ENCODE measurements at places on chromosomes 5 and 9.

DNA sequence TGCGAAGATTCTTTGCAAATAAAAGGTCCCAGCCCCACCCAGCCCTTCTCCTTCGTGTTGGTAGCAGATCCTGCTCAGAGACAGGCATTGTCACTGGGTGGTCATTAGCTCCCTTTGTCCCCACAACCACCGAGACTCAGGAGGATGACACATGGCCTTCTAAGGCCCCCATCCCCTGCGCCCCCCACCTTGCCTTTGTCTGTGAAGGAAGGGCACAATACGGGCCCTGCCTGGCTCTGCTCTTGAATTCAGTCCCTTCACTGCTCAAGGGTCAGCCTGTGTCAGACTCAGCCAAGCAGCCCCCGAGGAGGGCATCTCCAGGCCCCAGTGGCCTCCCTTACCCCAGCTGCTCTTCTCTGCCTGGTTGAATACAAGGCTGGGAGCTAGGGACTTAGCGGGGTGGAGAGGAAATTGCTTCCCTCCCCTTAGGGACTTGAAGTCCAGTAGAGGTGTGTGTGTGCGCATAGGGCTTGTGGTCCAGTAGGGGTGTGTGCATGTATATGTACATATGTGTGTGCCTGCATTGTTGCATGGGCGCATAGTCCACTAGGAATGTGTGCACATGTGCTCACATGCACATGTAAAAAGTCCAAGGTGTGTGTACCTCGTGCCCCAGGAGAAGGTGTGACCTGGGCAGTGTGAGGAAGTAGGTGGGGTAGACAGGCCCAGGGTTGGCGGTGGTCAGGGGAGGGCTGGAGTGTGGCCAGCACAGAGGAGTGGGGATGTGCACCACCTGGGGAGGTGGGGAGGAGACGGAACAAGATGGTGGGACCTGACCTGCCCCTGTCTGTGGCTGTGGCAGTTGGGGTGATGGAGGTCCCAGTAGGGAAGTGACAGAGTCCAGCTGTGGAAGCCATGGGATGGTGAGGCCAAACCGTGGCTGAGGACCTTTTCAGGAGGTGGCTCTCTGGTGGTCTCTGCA, 59.1 kb downstream of the PHF2 start:
- DNase-seq = peak; percentile 15

GRCh38 chr5:68319706-68320412, 104.3 kb downstream of the PIK3R1 start:
- DNase-seq = no peak

GRCh38 chr5:10337107-10337506, 16.4 kb upstream of the MARCHF6 start:
- no peak for DNase-seq

- DNase-seq = peak; percentile 82
Observed at GRCh38 chr9:93304574-93305496, 120.9 kb downstream of the WNK2 start.

DNA sequence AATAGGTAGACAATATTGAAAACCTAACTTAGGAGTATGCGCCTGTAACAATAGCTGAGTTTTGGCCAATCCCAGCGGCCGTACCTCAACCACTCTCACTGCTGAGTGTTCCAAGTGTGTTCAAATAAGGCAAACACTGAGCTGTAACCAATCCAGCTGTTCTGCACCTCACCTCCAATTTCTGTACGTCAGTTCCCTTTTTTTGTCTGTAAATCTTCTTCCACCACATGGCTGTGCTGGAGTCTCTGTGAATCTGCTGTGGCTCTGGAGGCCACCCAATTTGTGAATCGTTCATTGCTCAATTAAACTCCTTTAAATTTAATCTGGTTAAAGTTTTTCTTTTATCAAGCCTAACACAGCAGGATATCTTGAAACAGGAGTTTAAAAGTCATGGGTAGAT, 116.3 kb downstream of the SLC28A3 start:
- no peak for DNase-seq

- no peak for DNase-seq
Observed at GRCh38 chr9:18343784-18344183, 130.2 kb upstream of the ADAMTSL1 start.

- DNase-seq = peak; percentile 69
Observed at GRCh38 chr5:111134087-111134486, 41.9 kb downstream of the WDR36 start.

DNA sequence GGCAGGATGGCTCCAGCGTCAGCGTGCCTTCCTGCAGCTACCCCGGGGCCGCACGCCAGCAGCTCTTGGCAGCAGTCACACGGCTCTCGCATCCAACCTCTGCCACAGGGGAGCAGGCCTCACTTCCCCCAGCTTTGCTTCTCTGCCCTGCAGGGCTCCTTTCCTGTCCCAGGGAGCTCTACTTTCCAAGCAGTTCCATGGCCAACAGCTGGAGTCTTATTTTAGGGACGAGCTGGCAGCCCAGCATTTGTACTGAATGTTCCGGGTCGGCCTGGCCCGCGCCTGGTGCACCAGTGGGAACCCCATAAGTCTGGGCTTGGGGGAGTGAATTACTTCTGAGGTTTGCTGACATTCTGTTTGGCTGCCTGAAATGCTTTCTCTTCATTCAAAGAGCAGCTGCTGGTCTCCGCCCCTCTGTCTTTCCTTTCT, 34.6 kb downstream of the GADD45G start:
- no peak for DNase-seq

GRCh38 chr5:110736753-110737152, 2.1 kb upstream of the SLC25A46 start:
- no peak for DNase-seq

- DNase-seq = no peak
Observed at GRCh38 chr5:28808967-28809810, 1770.8 kb upstream of the CDH9 start.

GRCh38 chr5:17481378-17481777, 16.7 kb upstream of the TAF11L2 start:
- peak; percentile 55 for DNase-seq

DNA sequence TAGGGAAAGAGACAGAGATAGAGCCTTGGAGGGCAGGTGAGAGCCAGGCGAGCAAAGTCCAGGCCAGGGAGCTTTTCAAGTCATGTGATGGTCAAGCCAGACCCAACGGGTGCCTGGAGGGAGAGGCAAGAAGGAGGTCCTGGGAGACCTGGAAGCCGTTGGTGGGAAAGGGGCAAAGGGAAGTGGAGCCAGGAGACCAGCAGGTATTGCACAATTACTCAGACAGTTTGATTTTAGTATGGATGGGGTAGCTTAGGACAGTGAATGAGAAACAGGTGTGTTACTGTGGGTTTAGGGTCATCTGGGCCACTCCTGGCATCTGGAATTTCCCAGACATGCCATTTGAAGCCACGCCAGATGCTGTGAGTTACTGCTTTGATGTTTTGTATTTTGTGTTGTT, 5.1 kb downstream of the SECISBP2 start:
- no peak for DNase-seq

DNA sequence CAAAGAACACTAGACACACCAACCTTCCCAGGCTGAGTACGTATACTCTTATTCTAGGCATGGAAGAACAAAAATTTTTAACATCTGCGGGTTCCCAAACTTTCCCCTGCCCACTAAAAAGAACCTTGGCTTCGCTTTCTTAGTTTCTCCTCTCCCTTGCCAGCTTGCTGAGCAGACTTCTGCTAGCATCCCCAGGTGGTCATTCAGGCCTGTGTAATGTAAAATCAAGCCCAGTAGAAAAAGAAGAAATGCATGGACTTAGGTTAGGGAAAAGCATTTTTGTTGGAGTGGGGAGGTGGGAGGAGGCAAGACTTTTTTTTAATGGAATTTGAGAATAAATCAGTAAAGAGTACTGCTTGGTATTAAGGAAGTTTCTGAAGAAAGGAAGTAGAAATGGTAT, 331.0 kb upstream of the TLE4 start:
- no peak for DNase-seq

- no peak for DNase-seq
Observed at GRCh38 chr5:74336297-74336696, 304.2 kb downstream of the ENC1 start.

DNA sequence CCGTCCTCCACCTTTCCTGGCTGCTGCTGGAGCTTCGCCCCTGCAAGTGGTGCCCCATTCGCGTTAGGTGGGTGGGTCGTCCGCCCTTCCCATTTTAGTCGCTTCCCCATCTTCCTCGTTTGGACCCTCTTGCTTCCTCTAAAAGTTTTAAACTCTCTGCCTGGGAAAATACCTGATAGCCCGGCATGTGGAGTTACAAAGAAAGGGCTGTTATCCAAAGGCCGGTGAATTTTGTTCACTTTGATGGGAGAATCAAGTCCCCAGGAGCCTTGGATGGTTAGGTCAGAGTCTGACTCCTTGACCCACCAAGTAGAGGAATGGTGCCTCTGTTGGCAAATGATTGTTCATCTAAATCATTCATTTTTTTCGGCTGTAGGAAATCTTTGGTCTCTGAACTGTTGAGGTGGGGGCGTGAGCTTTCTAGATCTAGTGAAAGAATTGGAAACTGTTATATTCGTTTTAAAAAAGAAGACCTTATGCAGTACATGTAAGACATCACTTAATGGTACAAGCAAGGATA, 29.5 kb upstream of the APC start:
- no peak for DNase-seq

GRCh38 chr5:150510460-150511263, 2.7 kb downstream of the NDST1 start:
- no peak for DNase-seq

DNA sequence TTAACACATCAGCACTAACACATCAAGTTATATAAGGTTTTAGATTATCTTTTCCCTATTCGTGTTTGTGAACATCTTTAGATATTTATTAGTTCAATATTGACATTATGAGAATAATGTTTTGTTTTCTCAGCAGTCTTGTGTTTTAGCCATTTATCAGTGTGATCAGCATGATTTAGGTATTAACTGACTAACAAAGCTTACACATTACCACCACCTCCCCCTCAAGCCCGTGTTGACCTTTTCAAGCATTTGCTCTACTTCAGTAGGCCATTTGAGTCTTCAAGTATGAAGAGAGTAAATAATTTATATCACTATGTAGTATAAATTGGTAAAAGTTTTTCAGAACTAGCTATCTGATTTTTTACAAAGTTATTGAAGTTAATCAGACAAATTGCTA, 6.9 kb downstream of the PBX3 start:
- no peak for DNase-seq

GRCh38 chr5:157443041-157443549, 16.9 kb upstream of the NIPAL4 start:
- DNase-seq = peak; percentile 81

DNA sequence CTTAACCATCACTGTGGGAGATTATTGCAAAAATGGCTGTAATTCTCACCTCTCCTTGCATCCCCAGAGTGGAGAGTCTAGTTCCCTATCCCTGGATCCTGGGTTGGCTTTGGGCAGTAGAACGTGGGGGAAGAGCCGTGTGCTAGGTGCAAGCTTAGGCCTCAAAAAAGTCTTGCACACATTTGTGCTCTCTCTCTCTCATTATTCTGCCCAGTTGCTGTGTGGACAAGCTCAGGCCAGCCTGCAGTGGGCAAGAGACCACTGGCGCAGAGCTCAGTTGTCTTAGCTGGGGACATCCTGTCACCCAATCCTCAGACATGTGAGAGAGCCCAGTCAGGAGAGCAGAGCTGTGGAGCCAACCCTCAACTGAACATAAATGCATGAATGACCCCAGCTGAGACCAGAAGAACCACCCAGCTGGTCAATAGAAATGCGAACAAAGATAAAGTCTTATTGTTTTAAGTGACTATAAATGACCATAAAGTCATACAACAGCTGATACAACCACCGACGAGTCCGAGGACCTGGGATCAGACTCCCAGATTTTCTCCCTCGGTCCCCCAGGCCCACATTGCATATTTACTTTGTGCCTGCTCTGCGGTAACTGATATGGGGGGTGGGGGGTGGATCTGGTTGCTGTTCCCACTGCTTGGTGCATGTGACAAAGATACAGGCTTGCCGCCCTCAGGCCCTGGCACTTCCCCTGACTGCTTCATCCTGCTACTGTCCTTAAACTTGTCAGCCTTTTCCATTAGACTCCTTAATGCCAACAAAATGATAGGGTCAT, 166.4 kb upstream of the MVB12B start:
- DNase-seq = no peak

GRCh38 chr9:127539982-127540663, 72.0 kb upstream of the STXBP1 start:
- DNase-seq = no peak

DNA sequence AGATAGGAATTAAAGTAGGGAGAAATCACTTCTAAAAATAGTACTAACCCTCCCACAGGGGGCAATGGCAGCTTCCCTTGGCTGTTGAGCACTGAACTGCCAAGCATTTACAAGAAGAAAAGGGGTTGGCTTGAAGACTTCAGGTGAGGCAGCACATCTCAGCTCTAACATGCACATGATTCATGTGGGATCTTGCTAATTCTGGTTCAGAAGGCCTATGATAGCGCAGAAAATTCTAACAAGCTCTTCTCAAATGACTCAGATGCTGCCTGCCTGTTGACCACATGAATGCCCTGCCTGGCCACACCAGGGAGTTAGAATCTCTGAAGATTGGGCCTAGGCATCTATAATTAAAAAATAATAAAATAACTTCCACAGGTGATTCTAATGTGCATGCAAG, 22.6 kb downstream of the CD180 start:
- DNase-seq = no peak

DNA sequence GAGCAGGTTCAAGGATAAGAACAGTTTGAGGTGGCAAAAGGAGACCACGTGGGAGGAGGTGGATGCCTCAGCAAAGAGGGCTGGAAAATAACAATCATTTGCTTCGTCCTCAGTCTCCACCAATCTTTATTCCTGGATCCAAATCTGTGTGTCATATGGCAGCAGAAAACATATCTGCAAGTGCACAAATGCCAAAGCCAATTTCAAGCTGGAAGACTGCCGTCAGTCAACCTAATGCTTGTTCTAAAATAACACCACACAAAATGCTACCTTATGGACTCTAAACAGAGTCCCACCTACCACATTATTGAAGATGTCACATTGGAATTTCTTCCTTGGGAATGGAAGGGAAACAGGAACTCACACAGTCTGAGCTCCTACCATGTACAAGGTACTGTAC, 129.1 kb downstream of the CDK5RAP2 start:
- DNase-seq = no peak

Data from eye (tissue), 1 donor.